Mucosa of descending colon (tissue), 3 donors: ENCODE measurements at places on chromosomes 1 and 21. TPM values are rescaled to one million over a fixed set of nuclear protein-coding genes. Genes with fewer than 3 reads are reported as not detected.
A peak's percentile ranks its signal among the peaks of the same experiment; 100 is the strongest.

The SPOCD1 gene
- 0.99 TPM for total RNA-seq

DNA sequence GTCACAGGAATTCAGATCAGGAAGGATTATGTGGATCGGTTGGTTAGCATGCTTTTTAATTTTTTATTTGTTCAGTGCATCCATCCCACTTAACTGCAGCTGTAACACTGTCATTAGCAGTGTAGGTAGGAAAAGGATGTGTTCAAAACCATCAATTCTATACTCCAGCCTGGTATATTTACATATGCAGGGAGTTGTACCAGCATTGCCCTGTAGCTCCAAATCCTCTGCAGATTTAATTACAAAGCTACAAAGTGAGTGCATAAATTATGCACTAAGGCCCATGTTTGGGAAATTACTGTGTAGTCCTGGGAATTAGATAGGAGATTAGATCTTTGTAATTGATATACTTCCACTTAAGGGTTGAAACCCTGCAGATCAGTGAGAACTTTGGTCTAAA lies 15.9 kb upstream of the OSBPL9 start:
- DNase-seq, result no peak

- no peak for DNase-seq
These were observed 6.1 kb downstream of the MYBPHL start for GRCh38 chr1:109300650-109301151.

GRCh38 chr1:202562444-202563060 lies 147.7 kb downstream of the SYT2 start:
- DNase-seq, result no peak

The ERICH3 gene
- 0.14 TPM for total RNA-seq

DNA sequence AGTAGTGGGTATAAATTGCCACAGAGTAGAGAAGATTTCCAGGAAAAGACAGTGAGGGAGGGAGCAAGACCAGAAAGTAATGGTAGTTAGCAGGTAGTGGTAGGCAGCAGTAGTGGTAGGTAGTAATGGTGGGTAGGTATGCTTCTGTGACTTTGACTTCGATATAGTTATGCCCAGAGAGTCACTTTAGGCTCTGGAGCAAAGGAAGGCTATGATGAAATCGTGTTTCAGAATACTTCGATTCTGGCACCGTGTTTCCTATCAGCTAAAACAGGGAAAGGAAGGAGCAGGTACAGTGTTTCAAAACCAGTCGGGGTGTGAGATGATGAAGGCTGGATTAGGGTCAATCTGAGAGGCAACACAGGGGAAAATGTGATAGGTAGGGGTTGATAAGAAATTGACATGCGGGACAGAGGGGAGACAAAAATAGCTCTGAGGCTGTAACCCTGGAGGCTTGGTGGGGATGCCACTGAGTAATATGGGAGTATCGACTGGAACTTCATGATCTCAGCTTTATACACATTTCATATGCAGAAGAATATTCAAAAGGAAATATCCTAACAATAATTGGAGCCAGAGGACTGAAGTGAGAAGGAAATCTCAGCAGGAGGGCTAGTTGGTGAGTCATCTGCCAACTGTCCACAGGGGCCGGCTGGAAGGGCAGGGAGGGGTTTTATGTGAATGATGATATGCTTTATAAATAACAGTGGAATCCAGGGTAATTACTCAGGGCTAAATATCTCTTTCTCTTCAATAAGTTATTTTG lies 25.2 kb upstream of the TRIM45 start:
- DNase-seq, result no peak

DNA sequence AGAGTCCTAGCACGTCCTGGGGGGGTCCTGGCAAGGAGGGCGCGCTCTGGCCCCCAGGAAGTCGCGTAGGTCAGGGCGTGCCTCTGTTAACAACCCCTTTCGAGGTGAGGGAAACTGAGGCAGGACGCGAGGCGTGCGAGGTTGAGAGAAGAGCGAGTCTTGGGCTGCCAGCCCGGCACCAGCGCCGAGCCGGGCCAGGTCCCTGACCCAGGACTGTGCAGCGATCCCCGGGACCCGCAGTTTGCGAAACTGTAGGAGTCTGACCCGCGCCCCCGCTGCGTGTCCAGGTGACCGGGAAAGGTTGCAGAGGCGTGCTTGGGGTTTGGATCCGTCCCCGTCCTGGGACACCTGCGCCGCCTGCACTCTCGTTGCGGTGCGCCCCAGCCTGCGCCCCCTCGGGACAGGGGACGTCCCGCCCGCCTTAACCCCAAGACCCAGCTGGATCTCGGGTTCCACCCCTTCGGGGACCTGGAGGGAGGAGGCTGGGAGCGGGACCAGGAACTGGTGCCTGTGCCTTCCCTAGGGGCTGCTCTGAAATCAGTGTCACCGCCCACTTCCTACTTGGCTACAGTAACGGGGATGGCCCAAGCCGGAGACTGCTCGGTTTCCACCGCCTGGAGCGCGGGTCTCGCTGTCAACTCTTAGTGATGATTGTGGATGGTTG lies 493 bp downstream of the DISC1 start:
- DNase-seq, result peak; percentile 81

The C8A gene
- total RNA-seq, result not detected

The FAM43B gene
- 0.14 TPM for total RNA-seq

GRCh38 chr1:66300972-66301451 lies 232.9 kb upstream of the SGIP1 start:
- no peak for DNase-seq

DNA sequence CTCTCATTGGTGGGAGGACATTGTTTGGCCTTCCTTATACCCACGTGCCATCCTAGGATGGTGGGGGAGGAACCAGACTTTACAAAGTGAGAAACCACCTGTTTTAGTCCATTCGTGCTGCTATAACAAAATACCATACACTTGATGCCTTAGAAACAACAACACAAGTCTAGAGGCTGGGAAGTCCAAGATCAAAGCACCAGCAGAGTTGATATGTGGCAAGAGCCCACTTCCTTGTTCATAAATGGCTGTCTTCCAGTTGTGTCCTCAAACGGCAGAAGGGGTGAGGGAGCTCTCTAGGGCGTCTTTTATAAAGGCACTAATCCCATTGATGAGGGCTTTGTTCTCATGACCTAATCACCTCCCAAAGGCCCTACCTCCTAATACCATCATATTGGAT lies 31.1 kb downstream of the CAPN8 start:
- DNase-seq, result no peak
